Fibroblast of gingiva (primary cell): ENCODE measurements at places on chromosomes 7 and 10.

DNA sequence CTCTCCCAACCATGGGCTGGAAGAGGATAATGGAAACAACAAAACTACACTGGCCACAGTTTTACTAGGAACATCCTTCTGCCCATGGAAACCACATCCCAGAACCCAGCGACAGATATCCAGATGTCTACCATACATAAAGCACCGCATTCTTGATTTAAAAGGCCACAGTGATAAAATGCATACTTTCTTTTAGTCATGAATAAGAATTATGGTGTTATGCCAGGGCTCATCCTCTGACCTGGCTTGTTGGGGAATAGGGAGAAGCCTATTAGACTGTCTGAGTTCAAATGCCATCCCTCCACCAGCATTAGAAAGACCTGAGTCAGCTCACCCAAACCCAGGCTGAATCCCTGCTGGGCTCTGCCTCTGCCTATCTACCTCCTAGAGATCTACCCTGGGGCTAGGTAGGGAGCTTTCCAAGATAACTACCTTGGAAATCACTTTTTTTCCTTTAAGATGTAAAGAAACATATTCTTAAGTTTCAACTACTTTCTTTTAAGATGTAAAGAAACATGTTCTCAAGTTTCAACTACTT is 5.2 kb downstream of the ABCA13 start:
- no peak for DNase-seq

- DNase-seq: no peak
Observed at GRCh38 chr10:95865814-95866466, 41.8 kb upstream of the CC2D2B start.

- DNase-seq: peak; percentile 44
Observed at GRCh38 chr7:111090846-111091245, at the start of gene LRRN3. Gene LRRN3, plus strand, starts transcription at chr7:111091127. Its CDS starts 31,646 bp downstream, at chr7:111122773.

DNA sequence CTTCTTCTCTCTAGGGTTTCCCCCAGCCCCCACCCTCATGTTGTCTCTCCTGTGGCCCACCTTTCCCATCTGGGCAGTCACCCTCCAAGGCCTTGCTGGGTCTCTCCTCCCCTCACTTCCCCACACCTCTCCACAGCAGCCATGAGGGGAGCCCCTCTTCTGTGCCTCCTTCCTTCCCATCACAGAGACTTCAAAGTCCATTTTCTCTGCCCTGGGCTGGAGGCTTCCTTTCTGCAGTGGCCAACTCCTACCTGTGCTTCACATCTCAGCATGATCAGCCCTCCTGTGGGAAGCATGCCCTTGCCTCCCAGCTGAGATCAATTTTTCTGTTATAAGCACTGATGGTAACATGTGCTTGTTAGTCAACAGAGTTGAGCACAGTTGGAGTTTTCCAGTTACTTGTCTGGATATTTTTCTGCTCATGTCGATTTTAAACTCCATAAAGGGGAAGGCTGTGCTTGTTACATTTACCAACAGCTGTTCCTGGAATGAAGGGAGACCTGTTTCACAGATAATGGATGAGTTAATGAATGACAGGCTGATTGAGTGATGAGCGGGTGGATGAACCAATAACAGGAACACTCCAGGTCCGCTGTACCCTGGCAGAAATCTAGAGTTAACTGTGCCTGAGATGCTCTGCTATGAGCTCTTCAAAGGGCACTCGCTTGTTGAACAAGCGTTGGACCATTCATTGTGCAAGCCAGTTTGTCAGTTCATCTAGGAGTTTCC is 71.4 kb upstream of the PRSS58 start:
- DNase-seq: no peak

- no peak for DNase-seq
Observed at GRCh38 chr7:77819021-77819420, 20.4 kb downstream of the PHTF2 start.

- DNase-seq: no peak
Observed at GRCh38 chr7:96720843-96721242, 11.2 kb upstream of the SEM1 start.
